ENCODE measurements at places on chromosomes 6 and 20.

DNA sequence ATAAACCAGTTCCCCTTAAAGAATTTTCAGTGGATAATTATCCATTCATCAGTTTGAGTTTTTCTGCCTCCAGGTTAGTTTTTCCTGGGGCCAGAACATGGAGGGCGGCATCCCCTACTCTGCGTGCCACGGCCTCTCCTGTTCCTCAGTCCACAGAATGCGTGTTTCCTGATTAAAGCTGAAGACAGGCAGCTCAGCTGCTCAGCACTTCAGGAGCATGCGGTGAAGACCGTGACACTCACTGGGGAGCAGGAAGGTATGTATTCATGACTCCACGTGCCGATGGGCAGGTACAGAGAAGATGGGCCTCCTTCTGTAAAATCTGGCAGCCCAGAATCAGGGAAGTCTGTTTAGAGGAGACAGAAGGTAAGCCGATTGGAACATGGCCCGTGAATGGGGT is 2.0 kb upstream of the THBS2 start:
- no peak for DNase-seq

DNA sequence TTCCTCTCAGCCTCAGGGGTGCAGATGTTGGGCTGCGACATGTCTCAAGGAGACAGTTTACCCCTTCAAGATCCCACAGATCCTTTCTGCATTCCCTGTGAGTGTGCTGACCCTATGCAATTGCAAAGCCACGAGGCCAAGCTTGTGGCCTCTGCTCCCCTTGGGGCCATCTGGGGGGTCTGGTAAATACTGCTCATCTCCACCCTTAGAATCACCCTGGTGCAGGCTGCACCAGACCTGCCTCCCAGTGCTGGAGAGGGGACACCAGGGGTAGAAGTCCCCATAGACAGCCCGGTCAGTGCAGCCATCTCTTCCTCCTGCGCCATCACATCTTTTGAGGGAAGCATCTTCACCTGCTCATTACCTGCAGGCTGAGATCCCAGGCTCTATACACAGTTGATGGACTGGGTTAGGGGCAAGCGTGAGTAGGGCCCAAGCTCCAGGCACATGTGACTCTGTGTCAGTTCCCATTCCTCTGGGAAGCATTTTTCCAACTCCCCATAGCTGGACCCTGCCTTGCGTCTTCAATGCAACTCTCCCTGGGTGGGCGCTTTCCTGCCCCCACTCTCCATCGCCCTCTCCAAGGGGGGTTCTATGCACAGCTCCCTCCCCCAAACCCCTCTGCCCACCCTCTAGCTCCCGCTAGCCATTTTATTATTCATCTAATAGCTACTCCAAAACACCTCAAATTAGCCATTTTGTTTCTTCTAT is 53.9 kb downstream of the THBS2 start:
- no peak for DNase-seq

DNA sequence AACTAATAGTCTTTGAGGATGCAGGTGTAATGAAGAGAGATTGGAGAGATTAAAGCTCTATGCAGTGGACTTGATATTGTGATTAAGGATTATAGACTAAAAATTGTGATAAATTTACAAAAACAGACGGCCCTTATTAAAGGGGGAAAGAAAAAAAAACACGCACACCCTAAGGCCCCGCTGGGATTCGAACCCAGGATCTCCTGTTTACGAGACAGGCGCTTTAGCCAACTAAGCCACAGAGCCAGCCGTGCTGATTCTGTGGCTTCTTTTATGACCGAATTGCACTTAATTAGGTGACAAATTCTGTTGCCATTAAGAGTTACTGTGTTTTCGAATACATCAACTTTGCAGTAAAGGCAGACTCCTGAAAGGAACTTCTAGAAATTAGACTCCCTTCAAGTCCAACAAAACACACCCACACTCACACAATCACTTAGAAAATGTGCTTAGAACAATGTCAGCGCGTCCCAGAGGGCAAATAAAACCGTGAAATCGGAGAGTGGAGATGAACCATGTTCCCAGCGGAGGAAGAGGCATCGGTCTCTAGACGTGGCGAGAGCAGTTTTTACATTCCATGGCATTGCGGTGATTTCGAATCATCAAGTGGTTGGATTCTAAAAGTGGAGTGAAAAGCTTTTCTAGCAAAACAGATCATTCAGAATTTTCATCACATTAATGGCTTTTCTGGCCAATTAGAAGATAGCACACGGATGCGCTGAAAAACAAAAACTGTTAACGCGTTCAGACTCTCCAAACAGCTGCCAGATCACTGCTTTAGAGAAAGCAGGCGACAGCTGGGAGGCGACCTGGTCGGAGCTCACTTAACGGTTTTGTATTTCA is 122.6 kb downstream of the GPX5 start:
- peak; percentile 23 for DNase-seq

DNA sequence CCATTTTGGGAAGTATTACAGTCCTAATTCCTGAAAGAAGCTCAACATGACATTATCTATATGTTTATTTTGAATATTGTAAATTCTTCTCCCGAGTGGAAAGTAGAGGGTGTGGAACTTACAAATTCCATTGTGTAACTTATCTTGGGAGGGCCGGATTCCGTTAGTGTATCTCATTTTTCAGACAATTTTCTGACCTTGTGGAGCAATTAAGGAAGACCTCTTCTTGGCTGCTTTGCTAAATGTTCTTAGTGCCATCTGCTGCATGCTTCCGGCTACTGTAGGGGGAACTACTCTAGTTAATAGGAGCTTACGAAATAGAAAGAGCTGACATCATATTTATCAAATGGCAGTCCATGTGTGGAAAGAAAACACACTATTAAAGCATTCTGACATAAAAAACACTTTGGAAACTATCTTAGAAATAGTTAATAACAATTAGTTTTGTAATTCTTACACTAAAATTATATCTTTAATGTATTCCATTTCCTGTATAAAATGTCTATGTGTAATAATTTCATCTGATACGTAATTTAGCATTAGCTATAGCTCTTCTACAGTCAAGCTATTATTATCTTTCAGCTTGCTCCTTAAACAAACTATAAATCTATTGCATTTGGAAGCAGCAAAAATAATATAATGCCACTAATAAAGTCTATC is 41.5 kb upstream of the KCNQ5 start:
- no peak for DNase-seq

GRCh38 chr6:144413418-144413817 is 128.3 kb downstream of the UTRN start:
- no peak for DNase-seq

- peak; percentile 39 for DNase-seq
Measured at GRCh38 chr6:90216072-90216977, 80.3 kb downstream of the BACH2 start.

Data from CD4-positive, alpha-beta T cell treated with Interleukin-1 beta for 1 hour (primary cell).